Hematopoietic multipotent progenitor cell (in vitro differentiated cells): ENCODE measurements at places on chromosomes 4 and X. TPM values are rescaled to one million over a fixed set of nuclear protein-coding genes. Genes with fewer than 3 reads are reported as not detected.
A peak's percentile ranks its signal among the peaks of the same experiment; 100 is the strongest.

DNA sequence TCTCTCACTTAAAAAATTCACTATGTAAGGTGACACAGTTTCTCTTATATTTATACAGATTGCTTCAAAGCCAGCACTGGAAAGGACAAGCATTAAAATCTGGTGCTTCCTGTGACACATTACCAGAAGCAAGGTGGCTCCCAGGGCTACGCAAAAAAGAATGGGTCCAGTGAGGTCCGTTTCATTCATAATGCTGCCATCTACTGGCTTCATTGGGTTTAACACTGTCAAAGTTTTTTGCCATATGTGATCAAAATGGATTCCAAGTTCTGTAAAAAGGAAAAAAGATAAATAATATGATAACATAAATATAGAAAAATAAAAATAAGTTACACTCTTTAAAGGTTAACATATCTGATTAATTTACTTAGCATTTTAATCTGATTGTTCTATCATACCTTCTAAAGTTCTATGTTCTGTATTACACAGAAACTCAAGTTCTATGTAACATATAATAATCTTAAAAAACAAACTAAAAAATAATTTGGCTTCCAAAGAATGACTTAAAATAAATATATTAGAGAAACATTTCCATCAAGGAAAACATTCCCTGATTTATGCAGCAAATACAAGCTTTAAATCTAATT lies 22.1 kb downstream of the YIPF7 start:
- DNase-seq: peak; percentile 5

- peak; percentile 86 for DNase-seq
These were observed 53.2 kb upstream of the ABCG2 start for GRCh38 chr4:88211473-88212252.

- DNase-seq: no peak
These were observed 100.7 kb downstream of the SYNPO2 start for GRCh38 chr4:118989098-118990080.

- DNase-seq: peak; percentile 51
These were observed 602.8 kb upstream of the DIPK2B start for GRCh38 chrX:45803383-45803921.

GRCh38 chr4:183300070-183300469 lies 20.0 kb downstream of the CLDN22 start:
- DNase-seq: no peak

GRCh38 chrX:149825424-149825823 lies 43.7 kb downstream of the MAGEA9 start:
- peak; percentile 57 for DNase-seq

DNA sequence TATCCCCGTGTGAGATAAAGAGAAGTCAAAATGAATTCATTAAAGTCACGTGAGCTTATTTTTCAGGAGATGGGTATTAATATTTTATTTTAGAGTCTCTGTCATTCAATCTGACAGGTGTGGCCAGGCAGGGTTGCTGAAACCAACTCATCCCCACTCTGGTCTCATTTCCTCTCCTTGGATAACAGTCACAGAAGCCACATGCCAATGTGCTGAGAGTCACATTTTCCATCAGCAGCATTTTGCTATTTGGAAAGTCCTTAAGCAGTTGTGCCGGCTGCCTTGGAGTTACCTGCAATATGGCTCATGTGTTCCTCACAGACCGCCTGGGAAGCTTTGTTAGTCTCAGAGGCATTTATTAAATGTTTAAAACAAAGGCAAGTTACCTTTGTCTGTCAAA lies 302.3 kb downstream of the DCHS2 start:
- DNase-seq: no peak

DNA sequence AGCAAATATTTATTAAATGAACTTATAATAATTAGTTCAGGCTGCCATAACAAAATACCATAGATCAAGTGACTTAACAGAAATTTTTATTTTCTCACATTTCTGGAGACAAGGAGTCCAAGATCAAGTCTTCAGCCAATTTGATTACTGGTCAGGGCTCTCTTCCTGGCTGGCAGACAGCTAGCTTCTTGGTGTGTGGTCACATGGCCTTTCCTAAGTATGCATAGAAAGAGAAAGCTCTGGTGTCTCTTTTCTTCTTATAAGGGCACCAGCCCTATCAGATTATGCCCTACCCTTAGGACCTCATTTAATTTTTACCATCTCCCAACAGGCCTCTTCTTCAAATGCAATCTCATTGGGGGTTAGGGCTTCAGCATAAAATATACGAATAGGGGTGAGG lies 438.5 kb upstream of the INTU start:
- no peak for DNase-seq

DNA sequence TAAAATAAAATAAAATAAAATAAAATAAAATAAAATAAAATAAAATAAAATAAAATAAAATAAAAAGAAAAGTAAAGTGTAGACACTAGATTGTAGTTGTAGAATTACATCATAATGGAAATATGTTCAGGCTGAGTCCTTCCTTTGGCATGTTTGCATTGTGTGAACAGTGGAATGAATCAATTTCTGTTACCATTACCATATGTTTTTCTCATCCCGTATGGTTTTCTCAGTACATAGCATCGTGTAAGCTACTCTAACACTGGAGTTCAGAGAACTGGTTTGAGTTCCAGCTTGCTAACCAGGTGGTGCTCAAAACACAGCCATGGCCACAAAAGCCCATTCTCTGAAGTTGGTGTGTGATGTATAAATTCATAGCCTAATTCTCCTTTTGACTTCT lies 45.9 kb downstream of the USP11 start:
- DNase-seq: no peak

- DNase-seq: no peak
These were observed 2.0 kb upstream of the ADH7 start for GRCh38 chr4:99436976-99437722.

DNA sequence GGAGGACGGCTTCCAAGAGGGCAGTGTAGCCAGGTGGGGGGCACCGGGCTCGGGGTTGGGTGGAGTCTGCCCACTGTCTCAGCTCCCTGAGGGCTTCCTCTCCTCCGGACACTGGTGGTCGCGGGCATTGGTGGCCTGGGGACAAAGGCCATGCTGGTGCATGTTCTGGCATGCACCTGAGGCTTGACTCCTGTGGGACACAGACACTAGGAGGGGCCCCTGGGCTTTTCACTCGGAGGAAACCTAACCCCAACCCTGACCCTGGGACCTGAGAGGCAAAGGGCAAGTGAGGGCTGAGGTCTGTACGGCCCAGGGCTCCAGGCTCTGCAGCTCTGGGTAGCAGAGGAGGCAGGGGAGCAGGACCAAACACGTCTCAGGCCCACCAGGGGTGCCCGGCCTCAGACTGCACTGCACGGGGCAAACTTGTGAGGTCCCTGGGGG lies 22.3 kb upstream of the FGFR3 start:
- no peak for DNase-seq

GRCh38 chr4:38531141-38531727 lies 132.8 kb upstream of the KLF3 start:
- DNase-seq: no peak

- DNase-seq: no peak
These were observed 501.8 kb downstream of the BCOR start for GRCh38 chrX:39595977-39596376.

DNA sequence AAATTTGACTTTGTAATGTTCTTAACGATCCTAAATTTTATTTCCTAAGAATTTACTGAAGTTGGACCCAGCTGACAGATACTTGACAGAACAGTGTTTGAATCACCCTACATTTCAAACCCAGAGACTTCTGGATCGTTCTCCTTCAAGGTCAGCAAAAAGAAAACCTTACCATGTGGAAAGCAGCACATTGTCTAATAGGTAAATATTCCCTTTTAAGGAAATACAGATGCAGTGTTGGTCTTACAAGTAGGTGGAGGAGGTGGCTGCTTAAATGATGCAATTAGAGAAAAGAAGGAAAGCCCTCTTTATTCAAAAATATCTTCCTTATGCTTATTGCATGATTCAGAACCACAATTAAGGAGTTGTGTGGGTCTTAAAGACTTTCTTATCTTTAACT lies 73.5 kb downstream of the RS1 start:
- DNase-seq: no peak

DNA sequence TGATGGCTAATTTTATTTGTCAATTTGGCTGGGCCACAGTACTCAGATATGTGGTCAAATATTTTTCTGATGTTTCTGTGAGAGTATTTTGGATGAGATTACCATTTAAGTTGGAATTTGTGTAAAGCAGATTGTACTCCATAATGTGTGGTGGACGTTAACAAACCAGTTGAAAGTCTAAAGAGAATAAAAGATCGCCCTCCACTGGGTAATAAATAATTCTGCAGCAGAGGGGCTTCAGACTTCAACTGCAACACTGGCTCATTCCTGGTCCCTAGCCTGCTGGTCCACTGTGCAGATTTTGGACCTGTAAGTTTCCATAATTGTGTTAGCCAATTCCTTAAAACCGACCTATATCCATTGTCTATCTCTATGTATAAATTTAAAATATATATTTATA lies 540.3 kb downstream of the PCDH18 start:
- no peak for DNase-seq

GRCh38 chr4:24196785-24197184 lies 306.9 kb upstream of the PPARGC1A start:
- DNase-seq: no peak

- DNase-seq: no peak
These were observed 118.5 kb downstream of the RBM47 start for GRCh38 chr4:40511036-40511614.

GRCh38 chr4:74134500-74134852 lies 23.4 kb upstream of the MTHFD2L start:
- no peak for DNase-seq

GRCh38 chr4:76203541-76203940 lies 10.1 kb downstream of the SCARB2 start:
- DNase-seq: no peak

- no peak for DNase-seq
These were observed 23.9 kb upstream of the RNF212 start for GRCh38 chr4:1137063-1137776.

- DNase-seq: no peak
These were observed 71.0 kb downstream of the PJA1 start for GRCh38 chrX:69093960-69094871.

- DNase-seq: no peak
These were observed 53.1 kb downstream of the ARHGEF38 start for GRCh38 chr4:105605493-105605892.

DNA sequence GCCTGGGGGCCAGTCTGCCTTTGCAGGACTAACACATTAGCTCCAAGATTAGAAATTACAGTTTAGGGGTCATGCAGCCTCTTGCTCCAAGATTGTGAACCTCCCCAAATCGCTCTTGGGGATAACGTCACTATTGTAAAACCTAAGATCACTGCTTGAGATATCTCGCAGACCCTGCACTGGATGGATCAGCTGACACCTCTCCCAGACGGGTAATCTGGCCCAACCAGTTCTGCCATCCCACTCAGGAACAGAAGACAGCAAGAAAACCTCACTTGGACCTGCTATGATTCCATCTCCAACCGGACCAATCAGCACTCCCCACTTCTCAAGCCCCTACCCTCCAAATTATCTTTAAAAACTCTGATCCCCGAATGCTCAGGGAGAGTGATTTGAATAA lies 431.2 kb downstream of the GPM6A start:
- no peak for DNase-seq

DNA sequence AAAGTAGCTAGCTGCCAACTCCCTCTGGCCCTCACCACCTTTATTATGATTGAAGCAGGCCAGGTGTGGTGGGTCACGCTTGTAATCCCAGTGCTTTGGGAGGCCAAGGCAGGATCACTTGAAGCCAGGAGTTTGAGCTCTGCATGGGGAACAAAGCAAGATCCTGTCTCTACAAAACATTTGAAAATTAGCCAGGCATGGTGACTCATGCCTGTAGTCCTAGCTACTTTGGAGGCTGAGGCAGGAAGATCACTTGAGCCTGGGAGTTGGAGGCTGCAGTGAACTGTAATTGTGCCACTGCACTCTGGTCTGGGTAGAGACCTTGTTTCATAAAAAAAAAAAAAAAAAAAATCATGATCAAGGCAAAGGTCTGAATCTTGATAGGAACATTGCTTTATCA lies 467.0 kb upstream of the DIPK2B start:
- no peak for DNase-seq

GRCh38 chrX:72031118-72031517 lies 100.6 kb downstream of the RTL5 start:
- DNase-seq: no peak

The NIPAL1 gene
- total RNA-seq: under 0.01 TPM

The HADH gene
- total RNA-seq: 16.7 TPM

The SMAD1 gene
- total RNA-seq: 31.8 TPM

The SLC7A11 gene
- total RNA-seq: 0.27 TPM

The FGFBP1 gene
- not detected for total RNA-seq

The UCHL1 gene
- 15.9 TPM for total RNA-seq

The SMR3B gene
- total RNA-seq: not detected

The AVPR2 gene
- total RNA-seq: under 0.01 TPM

The BRCC3 gene
- total RNA-seq: 8.1 TPM

The TLR2 gene
- total RNA-seq: 3.5 TPM

The SLITRK4 gene
- 1.1 TPM for total RNA-seq

The CLGN gene
- total RNA-seq: 1.3 TPM
